ENCODE measurements at places on chromosomes 7 and 10.

- no peak for DNase-seq
Measured at GRCh38 chr7:110534241-110534931, 556.5 kb upstream of the LRRN3 start.

- DNase-seq, result no peak
Measured at GRCh38 chr7:116731445-116732335, 59.7 kb downstream of the MET start.

GRCh38 chr7:11005202-11005601 lies 31.5 kb downstream of the PHF14 start:
- no peak for DNase-seq

GRCh38 chr10:306007-306674 lies 170.9 kb downstream of the ZMYND11 start:
- DNase-seq, result no peak

- DNase-seq, result no peak
Measured at GRCh38 chr7:100957832-100958421, 8.6 kb downstream of the MUC3A start.

DNA sequence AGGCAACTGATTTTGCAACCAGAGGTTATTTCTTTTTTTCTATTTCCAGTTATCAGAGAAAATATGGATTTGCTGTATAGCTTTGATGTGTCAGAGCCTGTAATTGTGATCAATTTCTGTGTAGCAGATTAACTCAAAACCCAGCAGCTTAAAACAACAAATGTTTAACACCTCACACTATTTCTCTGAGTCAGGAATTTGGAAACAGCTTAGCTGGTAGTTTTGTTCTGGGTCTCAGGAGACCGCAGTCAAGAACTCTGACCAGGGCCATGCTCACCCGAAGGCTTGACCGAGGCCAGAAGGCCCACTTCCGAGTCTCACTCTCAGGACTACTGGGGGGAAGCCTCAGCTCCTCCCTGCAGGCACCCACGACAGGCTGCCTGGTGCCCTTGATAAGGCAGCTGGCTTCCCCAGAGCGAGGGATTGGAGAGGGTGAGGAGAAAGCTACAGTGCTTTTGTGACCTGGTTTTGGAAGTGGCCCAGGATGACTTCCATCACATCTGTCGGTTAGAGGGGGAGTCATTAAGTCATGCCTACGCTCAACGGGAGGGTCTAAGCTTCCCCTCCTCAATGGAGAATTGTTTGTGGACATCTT lies 105.7 kb upstream of the SHH start:
- no peak for DNase-seq

DNA sequence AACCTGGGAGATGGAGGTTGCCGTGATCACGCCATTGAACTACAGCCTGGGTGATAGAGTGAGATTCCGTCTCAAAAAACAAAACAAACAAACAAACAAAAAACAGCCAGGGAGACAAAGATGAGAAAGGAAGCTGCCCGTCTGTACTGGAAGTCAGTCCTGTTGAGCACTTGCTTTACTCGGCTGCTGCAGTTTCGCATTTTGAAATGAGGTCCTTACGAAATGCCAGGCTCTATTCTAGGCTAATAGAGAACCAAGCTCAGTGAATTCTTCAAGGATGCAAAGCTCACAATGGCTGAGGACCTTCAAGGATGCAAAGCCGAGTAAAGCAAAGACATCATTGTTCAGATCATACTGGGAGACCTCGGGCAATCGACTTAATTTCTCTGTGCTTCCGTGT lies 333.3 kb downstream of the CALN1 start:
- no peak for DNase-seq

DNA sequence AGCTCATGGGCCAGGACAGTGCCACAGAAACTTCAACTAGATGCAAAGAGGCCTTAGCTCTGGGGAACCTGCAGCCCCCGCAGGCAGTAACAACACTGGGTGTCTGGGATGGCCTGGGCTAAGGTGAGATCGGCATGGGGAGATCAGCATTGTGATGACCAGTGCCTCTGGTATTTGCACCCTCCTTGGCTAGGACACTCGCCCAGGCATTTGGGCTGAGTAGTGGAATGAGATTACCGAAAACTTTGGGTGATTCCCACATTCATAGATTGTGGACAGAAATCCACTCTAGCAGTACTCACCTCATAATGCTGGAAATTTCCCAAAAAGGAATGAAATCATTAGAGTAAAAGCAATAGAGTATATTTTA lies 70.6 kb upstream of the ZMIZ2 start:
- DNase-seq, result no peak

GRCh38 chr10:68139448-68140272 lies 30.4 kb downstream of the MYPN start:
- DNase-seq, result no peak

GRCh38 chr7:50793120-50793946 lies 10.6 kb upstream of the GRB10 start:
- DNase-seq, result no peak

- DNase-seq, result no peak
Measured at GRCh38 chr7:130896898-130897514, 163.0 kb upstream of the KLF14 start.

DNA sequence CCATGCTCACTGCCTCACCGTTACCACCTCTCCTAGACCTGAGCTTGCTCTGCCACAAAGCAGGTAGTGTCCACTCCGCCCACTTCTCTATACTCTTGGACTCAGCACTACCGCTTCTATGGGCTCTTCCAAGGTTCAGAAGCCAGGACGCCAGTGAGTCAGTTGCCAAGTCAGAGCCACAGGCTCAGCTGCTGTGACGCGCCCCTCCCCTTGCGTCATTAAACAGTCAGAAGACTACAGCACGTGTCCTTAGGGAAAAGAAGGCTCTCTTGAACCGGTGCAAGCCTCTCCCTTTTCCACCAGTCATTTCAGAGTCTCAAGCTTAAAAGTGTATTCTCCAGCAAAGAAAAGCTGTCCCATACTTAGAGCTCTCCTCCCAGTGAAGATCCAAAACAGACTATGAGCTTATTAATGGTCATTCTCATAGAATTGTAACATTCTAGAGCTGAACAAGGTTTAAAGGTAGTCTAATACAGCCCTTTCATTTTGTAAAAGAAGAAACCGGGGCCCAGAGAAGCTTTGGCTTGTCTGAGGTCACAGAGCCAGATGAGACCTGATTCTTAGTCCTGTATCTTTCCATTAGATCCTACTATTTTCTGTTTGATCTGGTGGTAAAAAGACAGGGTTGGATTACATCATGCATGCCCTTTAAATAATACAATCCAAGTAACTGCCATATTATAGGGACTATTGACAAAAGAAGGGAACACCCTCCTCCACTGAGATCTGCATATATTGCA lies 40.9 kb upstream of the MET start:
- DNase-seq, result no peak

GRCh38 chr10:58661336-58661735 lies 148.7 kb downstream of the BICC1 start:
- no peak for DNase-seq

DNA sequence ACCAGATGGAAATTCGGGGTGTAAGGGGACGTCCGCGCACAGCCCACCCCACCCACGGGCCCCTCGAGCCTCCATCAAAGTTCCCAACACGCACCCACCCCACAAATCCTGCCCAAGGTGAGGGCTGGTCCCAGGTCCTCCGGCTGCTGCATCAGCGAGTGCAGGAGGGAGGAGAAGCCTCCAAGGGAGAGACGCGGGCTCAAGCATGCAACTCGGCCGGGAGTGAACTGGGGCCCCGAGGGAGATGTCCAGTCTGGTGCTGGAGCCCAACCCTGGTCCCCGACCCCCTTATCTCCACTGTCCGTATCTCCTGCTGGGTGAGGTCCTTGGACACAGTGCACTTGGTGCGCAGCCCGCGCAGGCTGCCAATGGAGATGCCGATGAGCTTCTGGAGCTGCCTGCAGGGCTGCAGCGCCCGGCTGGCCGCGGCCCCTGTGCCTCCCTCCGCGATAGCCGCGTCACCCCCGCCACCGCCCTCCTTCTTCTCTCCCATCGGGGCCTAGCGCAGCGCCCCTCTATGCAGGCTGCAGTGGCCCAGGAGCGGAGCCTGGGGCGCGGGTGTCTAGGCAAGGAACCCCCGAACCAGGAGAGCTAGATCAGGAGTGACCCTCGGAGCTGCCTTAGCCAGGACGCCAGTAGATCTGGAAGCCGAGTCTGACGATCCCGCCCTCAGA lies 489.2 kb downstream of the ZNF33B start:
- DNase-seq, result no peak

DNA sequence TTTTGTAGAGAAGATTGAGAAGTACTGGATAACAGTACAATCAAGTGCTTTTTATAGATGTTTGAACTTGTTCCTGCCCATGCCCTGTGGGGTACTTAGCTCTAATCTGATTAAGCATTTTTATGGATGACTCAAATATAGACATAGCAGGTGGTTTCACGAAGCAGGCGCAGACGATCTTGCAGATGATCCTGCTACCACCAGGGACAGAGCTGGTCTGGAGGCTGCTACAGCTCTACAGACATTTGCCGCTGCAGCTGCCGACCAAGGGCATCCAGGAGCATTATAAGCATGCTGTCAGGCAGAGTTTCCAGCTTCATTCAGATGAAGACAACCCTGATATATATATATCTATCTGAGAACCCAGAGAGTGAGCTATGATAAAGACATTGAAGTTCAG lies 650.4 kb downstream of the NXPH1 start:
- no peak for DNase-seq

- DNase-seq, result no peak
Measured at GRCh38 chr10:4151466-4151865, 366.5 kb upstream of the KLF6 start.

- no peak for DNase-seq
Measured at GRCh38 chr10:123101872-123102271, 33.9 kb upstream of the HMX3 start.

DNA sequence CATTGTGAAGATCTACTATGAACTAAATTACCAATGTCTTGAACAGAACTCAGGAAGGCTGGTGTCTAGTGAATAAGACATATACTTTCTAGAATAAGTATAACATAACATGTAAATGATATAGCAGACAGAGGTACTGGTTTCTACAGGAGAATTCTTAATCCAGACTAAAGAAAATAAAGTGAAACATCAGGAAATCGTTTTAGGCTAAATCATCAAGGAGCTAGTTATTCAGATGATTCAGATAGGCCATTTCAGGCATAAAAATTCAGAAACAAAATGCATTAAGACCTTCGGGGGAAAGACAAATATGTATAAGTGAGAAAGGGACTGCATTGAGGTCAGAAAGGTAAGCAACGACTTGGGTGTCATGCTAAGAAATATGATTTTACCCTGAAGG lies 170.6 kb downstream of the LRRN3 start:
- no peak for DNase-seq

- DNase-seq, result no peak
Measured at GRCh38 chr10:113094114-113094486, 144.1 kb downstream of the TCF7L2 start.

GRCh38 chr7:38817526-38817925 lies 91.5 kb downstream of the VPS41 start:
- no peak for DNase-seq

GRCh38 chr10:128390596-128390995 lies 264.4 kb upstream of the MKI67 start:
- DNase-seq, result no peak

DNA sequence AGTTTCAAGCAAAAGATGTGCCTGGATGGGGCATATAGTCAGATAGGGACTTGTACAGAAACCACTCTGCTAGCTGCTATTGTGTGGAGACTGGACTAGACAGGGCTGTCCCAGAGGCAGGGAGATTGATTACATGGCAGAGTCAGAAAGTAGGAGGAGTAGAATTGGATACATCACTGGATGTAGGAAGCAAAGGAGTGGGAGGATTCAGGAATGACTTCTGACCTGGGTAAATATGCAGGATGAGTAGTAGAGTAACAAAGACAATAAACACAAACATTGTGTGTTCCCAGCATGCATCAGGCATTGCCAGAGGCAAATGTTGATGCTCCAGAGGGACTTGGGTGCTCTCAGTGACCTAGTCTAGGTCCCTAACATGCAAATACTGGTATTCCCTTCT lies 30.9 kb upstream of the MAT1A start:
- DNase-seq, result no peak

- no peak for DNase-seq
Measured at GRCh38 chr10:50574931-50575330, 48.8 kb downstream of the SGMS1 start.

- no peak for DNase-seq
Measured at GRCh38 chr7:116240024-116240668, 29.8 kb downstream of the TES start.

GRCh38 chr10:5165738-5166137 lies 19.2 kb downstream of the AKR1C8 start:
- DNase-seq, result no peak

GRCh38 chr10:75971402-75972211 lies 540.2 kb downstream of the LRMDA start:
- DNase-seq, result no peak

DNA sequence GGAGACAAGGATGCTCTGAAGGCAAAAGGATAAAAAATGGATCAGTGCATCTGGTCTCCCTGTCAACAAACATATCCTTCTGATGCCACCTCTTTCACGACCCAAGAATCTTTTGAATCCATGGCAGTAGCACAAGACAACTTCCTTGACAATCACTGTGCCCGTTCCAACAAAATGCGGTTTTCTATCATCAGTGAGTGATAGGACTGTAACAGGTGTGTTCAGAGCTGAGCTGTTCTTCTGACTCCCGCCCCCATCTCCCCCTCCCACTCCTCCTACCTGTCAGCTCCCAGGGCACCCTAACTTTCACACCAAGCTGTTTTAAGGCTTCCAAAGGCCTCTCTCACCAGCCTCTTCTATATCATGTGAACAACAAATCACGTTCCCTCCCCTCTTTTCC lies 74.8 kb downstream of the PARD3 start:
- no peak for DNase-seq

GRCh38 chr7:38759028-38759427 lies 127.9 kb upstream of the AMPH start:
- no peak for DNase-seq

DNA sequence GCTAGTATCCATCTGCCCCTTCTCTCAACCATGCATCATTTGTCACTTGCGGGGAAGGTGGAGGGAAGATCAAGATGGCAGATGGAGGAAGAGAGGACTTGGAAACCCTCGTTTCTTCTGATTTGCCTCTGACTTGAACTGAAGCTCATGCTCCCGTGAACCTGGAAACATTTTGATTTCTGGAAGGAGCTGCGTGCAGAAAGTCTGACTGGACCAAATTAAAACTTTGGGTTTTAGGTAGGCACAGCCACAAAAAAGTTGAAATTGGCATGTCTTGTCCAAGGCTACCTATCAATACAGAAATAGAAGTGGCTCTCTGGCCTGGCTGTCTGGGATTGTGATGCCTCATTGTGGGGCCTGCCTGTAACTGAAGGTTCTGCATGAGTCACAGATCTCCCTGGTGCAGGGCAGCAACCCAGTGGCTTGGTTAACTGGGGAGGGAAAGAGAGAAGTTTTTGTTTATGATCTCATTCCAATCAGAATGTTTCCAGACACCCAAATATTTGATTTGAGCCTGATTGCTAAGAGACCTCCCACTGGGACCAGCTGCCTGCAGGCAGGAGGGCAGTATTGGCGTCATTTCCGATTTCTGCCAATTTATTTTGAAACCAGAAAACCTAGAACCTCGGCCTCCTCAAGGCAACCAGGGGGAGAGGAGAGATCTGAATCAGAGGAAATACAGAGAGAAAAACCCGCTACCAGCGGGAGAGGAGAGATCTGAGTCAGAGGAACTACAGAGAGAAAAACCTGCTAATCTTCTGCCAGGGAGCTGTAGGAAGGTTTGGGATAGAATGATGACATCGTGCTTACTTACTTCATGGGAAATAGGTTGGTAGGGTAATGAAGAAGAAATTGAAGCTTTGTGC lies 363.6 kb downstream of the ANKRD30A start:
- no peak for DNase-seq
